ENCODE measurements at places on chromosomes 1 and 21.

- no peak for DNase-seq
Measured at GRCh38 chr1:236002025-236002390, 62.9 kb downstream of the NID1 start.

DNA sequence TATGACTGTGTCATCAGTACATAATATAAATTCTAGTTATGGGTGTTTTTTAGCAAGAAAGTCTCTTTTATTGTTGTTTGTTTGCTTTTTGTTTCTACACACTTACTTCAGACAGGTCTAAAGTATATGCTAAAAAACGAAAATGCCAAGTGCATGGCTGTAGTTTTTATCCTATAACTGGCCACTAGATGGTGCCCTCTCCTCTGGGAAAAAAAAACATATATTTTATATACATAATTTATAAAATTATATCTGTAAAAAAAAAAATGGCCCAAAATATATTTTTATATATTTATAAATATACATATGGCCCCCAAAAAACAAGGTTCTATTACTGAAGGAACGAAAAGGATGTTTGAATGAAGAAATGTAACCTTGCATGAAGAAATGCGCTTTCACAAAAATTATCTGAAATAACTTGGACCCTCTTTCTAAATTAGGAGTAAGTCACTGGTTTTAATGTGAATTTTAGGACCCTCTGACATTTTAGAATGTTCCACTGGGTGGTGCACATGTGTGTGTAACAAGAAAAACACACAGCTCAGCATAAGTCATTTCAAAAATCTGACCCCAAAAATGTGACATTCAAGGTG is 93.5 kb downstream of the TTLL7 start:
- no peak for DNase-seq

GRCh38 chr1:96596226-96596922 is 125.2 kb upstream of the PTBP2 start:
- no peak for DNase-seq

DNA sequence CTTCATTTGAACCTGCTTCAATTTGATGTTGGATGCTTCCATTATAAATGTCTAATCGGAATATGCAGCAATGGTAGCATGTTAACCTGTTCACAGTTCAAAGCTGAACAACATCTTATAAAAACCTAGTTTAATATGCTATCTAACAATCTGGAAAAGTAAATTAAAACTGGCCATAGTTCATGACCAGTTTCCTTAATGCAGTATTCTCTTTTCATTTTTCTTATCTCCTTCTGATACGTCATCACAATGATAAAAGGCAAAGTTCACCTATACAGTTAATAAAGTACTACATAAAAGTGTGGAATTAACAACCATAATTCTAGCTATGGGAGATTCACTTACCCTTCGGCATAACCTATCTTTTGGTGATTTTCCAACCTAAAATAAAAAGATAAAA is 65.1 kb downstream of the IARS2 start:
- DNase-seq = no peak

- no peak for DNase-seq
Measured at GRCh38 chr1:199747984-199748383, 279.5 kb upstream of the NR5A2 start.

GRCh38 chr1:93689521-93690223 is 8.0 kb upstream of the BCAR3 start:
- DNase-seq = no peak
